ENCODE measurements at places on chromosomes 7 and 10.

DNA sequence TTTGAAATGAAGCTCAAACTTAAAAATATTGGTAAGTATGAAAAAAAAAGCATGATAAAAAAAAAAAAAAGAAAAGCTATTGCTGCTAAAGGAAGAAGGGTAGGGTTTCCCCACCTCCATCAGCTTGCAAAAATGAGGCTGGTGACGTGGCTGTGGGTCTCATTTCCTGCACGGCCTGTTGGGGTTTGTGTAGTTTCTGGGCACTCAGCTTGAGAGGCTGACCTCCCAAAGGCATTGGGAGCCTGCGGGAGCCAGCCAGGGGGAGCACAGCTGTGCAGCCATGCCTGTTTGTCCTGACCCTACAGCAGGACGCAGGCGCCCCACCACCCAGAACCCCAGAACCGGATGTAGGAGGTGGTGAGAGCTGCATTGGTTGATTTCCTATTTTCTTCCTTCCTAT is 48.8 kb upstream of the CARD11 start:
- peak; percentile 77 for DNase-seq

GRCh38 chr10:95783741-95784140 is 27.8 kb downstream of the ENTPD1 start:
- no peak for DNase-seq

DNA sequence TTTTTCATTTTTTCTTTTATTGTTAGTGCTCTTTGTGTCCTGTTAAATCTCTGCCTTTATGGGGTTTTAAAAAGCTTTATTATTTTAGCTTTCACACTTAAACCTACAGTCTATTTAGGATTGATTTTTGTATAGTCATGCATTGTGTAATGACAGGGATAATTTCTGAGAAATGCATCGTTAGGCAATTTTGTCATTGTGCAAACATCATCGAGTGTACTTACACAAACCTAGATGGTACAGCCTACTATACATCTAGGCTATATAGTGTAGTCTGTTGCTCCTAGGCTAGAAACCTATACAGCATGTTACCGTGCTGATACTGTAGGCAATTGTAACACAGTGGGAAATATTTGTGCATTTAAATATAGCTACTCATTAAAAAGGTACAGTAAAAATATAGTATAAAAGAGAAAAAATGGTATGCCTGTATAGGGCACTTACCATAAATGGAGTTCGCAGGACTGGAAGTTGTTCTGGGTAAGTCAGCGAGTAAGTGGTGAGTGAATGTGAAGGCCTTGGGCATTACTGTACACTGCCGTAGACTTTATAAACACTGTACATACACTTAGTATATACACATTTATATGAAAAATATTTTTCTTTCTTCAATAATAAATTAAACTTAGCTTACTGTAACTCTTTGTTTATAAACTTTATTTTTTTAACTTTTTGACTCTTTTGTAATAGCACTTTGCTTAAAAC is 16.0 kb downstream of the UBE2D1 start:
- DNase-seq = no peak

DNA sequence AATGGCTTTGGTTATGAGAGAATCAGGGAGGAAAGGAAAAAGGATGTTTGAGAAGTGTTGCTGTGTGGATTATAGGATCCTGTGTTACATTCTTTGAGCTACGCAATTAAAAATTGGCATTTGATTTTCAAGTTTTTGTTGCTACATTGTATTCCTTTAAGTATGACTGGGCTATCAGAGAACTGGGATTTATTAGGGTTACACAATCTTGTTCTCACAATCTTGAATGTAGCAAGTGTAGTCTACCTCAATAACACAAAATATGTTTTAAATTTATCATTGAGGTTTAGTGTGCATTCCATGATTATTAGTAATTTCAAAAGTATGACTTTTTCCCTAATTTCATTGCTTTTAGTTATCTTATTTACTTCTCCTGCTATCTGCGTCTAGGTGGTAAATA is 113.9 kb downstream of the CACNB2 start:
- DNase-seq = no peak

DNA sequence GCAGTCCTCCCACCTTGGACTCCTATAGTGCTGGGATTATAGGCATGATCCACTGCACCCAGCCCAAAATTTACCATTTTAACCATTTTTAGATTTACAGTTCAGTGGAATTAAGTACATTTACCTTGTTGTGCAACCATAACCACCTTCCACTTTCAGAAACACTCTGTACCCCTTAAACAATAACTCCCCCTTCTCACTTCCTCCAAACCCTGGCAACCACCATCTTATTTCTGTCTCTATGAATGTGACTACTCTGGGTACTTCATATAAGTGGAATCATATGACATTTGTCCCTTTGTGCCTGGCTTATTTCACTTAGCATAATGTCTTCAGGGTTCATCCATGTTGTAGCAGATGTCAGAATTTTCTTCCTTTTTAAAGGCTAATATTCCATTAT is 33.6 kb downstream of the SUFU start:
- no peak for DNase-seq

DNA sequence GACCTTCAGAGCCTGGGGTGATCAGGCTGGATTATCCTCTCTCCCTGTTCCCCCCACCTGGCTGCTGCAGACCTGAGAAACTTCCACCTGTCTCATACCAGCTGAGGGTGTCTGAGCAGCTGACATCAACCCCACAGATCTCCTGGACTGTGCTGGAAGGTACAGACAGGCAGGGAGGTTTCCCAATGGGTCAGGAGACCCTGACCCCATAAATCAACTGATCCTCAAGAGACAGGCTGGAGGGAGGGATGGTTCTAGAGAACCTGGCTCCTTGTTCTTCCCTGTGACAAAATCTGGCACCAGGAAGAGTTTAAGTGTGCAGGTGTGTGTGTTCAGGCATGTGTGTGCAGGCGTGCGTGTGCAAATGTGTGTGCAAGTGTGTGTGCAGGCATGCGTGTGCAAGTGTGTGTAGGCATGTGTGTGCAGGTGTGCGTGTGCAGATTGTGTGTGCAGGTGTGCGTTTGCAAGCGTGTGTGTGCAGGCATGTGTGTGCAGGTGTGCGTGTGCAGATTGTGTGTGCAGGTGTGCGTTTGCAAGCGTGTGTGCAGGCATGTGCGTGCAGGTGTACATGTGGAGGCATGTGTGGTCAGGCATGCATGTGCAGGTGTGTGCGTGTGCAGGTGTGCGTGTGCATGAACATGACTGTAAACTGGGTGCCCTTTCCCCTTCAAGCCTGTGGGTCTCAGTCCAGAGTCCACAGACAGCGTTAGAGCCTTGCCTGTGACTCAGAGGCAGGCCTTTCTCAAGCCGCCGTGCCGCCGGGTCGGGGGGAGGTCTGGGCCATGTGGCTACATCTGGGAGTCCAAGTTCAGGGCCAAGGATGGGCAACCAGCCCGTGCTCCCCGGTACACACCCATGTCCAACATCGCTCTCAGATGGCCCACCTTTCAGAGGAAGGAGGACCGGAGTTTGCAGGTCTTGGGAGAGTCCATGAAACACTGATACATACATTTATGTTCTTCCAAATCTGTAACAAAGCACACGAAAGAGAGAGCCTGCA is 50.1 kb upstream of the ELN start:
- no peak for DNase-seq

- DNase-seq = no peak
These were observed 591.0 kb upstream of the PFKP start for GRCh38 chr10:2476218-2476811.
